Stimulated activated CD8-positive, alpha-beta memory T cell treated with anti-CD3 and anti-CD28 coated beads, Interleukin-15, amount 100 ng/mL, for 48 hours (primary cell): ENCODE measurements at places on chromosomes 11 and 22.

DNA sequence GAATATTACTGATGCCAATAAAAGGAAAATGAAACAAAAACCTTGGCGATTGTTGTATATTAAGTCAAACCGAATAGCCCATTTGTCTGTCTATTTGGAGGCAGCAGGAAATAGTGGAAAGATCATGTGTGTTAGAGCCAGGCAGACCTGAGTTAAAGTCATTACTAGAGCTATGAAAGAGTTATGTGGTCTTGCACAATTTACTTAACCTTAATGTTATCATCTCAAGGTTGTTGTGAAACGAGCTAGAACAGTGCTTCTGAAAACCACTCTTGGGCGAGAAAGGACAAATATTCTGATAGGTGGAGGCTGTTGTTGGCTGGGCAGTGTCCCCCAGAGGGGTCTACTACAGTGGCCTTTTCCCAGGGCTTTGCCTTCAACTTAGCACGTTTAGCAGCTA, 60.0 kb upstream of the NUP160 start:
- no peak for DNase-seq

GRCh38 chr11:68925611-68926010, 21.9 kb downstream of the IGHMBP2 start:
- DNase-seq = no peak

GRCh38 chr11:77381729-77382665, 80.5 kb upstream of the GDPD4 start:
- no peak for DNase-seq

- DNase-seq = no peak
These were observed 41.7 kb downstream of the COMMD9 start for GRCh38 chr11:36247493-36247892.

GRCh38 chr11:109062445-109062844, 359.5 kb upstream of the C11orf87 start:
- DNase-seq = no peak

- no peak for DNase-seq
These were observed 300.3 kb downstream of the ST3GAL4 start for GRCh38 chr11:126655807-126656128.

DNA sequence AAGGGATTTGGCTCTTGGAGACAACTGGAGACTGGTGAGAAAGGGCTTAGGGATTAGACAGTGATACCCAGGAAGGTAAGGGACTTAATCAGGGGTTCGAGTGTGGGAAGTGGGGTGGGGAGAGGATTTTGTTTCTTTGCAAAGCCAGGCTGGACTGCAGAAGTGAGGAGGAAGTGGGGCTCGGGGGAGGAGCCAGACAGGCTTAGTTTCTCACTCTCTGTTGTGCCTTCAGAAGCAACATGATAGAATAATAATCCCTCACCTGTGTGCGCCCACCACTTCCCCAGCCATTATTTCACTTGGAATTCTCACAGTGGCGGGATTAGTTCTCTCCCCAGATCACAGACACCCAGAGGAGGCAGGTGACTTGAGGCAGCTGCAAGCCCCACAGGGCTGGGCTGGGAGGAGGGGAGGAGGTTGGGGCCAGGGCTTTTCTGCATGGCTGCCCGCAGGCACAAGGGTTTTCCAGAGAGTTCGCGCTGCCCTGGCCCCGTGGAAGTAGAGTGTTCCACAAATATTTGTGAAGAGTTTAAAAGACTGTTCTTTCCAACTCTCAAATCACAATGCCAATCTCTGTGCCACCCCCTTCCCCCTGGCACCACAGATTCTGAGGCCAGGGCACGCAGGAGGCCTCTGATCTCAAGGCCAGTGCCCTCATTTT, 4.0 kb upstream of the SEC14L2 start:
- DNase-seq = no peak

DNA sequence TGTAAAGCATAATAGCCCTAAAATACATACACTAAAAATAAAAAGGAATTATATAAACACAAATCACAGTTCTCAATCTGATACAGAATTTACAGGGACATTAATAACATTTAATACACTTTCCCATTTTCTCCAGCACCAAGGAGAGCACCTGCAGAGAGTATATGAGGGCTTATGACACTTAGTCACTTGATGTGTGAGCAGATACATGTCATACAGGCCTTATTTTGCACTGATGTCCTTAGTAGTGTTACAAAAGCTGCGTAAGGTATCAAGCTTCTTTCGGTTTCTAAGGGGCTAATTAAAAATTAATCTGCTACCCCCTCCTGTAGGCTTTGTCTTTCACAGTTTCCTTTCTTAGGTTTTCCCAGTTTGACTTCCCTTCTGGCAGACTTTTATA, 61.3 kb downstream of the TRIM44 start:
- DNase-seq = no peak

DNA sequence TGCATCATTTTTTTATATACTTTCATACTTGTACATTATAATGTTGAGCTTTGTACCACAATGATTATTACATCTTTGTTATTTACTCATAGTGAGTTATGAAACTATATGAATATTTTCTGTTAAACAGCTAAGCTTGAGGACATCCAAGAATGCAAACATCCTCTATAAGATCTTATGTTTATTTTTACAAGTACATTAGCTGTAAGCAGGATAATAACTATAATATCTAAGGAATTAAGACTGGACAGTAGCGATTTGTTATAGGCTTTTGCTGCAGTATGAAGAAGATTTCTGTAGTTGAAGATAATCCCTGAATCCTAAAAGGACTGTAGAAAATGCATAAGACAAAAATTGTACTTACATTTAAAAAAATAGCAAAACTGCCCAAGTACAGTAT, 176.0 kb downstream of the METTL15 start:
- no peak for DNase-seq

DNA sequence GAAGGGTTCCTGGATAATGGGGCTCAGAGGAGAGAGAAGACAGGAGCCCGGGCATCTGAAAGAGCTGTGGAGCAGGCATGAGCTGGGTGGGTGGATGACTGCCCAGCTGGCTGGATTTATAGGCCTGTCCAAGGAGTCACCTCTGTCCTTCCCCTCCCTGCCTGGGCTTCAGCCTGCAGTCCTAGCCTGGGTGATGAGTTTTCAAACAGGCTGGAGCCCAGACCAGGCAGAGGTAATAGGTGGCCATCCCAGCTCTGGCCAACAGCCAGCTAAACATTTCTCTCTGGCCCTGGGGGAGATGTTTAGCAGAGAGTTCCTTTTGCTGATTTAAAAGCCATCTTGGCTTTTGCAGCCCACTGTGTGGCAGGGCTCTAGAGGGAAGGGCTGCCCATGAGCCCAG, 5.4 kb downstream of the C11orf96 start:
- DNase-seq = no peak

DNA sequence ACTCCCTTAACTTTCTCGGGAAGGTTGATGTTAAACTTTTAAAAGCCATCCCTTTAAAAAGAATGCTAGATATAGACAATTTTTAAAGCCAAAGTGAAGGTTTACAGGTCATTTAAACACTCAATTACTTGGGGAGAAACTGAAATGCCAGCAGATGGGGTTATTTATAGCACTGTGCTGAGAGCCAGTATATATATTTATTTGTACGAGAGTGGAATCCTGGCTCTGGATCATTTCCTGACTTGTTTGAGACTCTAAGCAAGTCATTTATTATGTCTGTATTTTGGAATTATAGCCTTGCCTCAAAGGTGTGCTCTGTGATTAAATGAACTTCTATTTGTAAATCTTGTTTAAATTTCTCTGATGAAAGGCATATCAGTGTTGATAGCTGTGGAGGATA, 6.8 kb upstream of the ZBED5 start:
- DNase-seq = no peak

DNA sequence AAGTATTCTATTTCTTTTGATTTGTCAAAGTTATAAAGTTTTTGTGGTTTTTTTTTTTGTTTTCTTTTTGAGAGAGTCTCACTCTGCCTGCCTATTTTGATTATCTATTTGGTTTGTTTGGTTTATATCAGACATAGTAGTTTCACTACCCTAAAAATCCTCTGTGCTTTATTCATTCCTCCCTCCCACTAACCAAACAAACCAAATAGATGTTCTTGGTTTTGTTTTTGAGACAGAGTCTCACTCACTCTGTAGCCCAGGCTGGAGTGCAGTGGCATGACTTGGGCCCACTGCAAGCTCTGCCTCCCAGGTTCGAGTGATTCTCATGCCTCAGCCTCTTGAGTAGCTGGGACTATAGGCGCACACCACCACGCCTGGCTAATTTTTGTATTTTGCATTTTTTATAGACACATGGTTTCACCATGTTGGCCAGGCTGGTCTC, 67.9 kb downstream of the ENTHD1 start:
- no peak for DNase-seq

- no peak for DNase-seq
These were observed 195.4 kb upstream of the ARHGAP20 start for GRCh38 chr11:110907629-110908028.

DNA sequence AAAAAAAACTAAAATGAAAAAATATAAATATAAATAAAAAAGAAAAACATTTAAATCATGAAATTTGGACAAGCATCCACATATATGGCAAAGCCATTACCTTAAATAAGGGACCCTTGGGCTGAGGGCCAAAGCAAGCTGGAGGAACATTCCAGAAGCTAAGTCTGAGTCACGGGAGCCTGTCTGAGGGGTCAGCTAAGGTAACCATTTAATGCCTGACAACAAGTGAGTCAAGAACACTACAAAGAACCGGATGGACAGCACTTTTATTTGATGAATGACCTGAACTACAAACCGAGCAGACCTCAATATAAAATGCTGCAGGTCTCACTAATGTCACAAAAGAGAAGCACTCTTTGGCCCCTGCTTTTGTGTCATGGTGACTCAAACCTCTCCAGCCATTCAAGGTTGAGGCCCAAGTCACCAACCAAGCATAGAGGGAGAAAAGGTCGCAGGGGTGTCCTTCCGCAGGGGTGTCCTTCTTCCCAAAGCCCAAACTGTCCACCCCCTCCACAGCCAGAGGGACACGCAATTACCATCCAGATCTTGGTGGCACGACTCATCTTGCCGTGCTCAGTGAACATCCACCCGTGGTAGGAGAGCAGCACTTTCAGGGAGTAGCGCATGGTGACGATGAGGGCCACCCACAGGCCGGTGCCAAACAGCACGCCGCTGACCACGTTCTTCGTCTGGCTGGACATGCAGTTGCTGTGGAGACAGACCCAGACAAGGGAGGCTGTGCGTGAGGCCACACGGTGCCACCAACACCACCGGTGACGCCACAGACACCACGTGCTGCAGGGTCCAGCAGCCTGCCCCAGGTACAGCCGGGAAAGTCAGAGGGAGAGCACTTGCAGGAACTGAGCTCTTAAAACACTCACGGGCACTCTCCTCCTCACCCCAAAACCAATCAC, 34.5 kb downstream of the CPT1A start:
- DNase-seq = no peak

DNA sequence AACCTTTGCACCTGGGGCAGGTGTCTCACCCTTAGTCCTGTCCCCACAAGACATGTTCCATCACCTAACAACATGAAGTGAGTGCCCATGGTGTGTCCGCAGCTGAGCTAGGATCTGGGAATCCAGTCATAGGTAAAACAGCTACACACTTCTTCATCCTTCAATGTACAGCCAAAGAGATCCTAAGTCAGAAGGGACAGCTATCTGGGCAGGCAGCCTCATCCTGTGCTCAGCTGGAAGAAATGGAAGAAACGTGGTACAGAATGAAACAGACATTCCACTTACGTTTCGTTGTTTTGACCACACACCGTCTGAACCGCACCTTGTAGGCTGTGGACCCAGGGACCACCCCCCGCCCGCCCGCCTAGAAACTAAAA, 30.8 kb downstream of the PDGFB start:
- DNase-seq = no peak

- DNase-seq = no peak
These were observed 791 bp downstream of the EI24 start for GRCh38 chr11:125569915-125570621.

DNA sequence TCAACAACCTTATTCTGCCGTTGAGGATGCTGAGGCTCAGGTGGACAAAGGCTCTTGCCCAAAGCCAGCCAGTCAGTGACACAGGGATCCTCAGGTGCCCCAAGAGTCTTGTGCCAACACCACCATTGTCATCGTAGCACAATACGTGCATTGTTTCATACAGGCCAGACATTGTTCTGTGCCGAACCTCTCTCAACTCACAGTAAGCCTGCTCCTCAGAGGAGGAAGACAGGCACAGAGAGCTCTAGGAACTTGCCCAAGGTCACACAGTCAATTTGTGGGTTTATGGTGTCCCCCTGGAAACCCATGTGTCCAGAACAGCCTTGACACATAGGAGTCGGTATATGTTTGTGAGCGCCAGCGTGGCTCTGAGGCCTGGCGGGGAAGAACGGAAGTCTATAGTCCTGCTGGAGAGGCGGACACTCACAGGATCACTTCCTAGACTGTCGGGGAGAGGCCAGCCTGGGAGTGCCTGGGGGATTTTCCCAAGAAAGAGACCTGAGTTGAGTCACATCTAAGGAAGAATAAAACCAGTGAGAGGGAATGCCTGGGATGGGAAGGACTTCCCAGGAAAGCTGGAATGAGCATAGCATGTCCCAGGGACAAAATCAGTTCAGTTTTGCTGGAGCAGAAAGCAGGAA, 20.2 kb downstream of the LIF start:
- no peak for DNase-seq

- no peak for DNase-seq
These were observed 1.5 kb downstream of the ACY3 start for GRCh38 chr11:67648796-67649613.

DNA sequence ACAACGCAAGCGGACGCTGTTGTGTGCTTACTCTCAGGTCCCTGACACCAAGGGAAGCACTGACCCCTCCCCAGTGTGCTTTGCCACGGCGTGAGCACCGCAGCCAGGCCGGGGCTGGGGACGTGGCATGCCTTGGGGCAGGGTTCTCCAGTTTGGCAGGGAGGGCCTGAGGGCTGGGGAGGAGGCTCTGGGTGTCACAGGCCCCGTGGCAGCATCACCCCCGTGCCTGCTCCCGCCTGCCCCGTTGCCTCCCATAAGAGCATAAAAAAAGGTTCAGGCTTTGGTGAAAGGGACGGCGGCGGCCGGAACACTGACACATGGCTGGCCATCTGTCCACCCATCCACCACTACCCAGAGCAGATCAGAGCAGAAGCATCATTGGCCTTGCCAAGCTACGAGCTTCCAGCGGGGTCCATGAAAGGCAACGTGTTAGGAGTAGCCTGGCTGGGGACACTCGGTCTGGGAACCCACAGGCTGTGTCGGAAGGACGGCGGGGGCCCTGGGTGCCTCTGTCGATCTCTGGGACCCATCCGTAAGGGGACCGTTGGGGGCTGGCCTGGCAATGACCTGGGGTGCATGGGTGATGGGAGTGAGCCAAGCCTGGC, 183.0 kb downstream of the IGLL1 start:
- no peak for DNase-seq
